Stimulated activated CD4-positive, alpha-beta T cell treated with anti-CD3 and anti-CD28 coated beads, Interleukin-1b, Interleukin-23, amount 100 ng/mL, for 48 hours (primary cell): ENCODE measurements at places on chromosomes 3 and 15.

DNA sequence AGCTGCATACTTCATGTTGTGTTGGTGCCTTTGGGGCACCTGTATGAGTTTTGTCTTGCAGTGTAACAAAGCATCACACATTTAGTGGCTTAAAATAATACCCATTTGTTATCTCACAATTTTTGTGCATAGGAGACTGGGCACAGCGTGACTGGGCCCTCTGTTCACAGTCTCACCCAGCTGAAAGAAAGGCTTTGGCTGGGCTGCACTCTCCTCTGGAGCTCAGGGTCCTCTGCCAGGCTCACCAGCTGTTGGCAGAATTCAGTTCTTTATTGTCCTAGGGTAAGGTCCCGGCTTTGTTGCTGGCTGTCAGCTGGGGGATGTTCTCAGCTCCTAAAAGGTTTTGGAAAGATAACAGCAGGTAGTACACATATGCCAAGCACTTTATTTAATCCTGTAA, 263.3 kb downstream of the CLSTN2 start:
- no peak for DNase-seq

GRCh38 chr3:108178676-108179075, 43.5 kb downstream of the IFT57 start:
- DNase-seq = no peak

DNA sequence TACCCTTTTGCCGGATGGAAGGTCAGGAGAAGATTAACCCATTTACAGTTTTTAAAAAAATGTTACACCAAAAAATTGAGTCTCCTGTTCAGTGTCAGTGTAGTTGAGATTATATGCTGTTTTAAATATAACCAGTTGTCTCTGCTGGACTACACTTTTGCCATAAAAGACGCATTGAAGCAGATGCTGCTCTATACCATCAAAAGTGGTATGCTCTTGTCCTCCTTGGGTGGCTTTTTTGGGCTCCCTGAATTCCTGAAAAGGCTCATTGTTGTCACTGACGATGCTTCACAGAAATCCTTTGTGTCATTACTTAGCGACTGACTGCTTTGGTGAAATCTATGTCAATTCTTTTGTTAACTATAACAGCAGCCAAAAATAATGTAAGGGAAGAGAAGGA, 133.9 kb upstream of the SKOR1 start:
- no peak for DNase-seq

- DNase-seq = no peak
Measured at GRCh38 chr3:17743658-17743995, 1.2 kb upstream of the TBC1D5 start.

DNA sequence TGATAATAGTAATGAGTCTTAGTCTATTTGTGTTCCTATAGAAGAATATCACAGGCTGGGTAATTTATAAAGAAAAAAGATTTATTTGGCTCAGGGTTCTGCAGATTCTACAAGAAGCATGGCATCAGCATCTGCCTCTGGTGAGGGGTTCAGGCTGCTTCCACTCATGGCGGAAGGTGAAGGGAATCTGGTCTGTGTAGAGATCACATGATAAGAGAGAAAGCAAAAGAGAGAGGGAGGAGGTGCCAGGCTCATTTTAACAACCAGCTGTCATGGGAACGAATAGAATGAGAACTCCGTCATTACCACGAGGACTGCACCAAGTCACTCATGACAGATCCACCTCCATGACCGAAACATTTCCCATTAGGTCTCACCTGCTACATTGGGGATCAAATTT, 664.0 kb upstream of the SGO1 start:
- DNase-seq = no peak

GRCh38 chr3:9248522-9249271, 749 bp downstream of the SRGAP3 start:
- no peak for DNase-seq

DNA sequence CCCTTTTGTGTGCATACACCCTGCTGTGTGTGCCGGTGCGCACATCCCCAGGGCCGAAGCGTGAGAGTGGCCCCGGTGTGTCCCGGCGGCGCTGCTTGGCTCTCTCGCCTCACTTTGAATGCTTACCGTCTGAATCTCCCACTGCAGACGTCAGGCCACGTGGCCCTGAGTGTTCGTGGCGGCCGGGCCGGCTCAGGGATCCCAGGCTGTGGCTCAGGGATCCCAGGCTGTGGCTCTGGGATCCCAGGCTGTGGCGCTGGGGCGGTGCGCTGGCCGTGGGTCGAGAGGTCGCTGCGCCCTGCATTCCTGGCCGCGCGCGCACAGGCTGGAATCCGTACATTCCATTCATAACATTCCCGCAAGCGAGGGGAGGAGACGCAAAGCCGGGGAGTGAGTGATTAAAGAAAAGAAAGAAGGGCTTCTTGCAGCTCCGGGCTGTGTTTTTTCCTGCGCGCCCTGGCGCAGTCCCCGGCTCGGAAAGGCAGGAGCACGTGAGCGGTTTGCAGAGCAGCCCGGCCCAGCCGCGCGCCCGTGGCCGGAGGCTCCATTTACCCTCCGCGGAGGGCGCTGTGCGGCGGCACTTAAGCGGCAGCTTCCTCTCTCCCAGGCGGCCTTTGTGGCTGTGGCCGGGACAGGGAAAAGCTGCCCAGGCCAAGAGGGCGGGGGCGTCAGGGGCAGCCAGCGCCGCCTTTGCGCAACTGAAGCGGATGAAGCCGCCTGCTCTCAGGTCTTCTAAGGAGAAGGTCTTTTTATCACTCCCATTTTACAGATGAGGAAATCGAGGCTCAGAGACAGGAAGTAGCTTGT, 87.0 kb upstream of the ALDH1L1 start:
- no peak for DNase-seq

- DNase-seq = no peak
Measured at GRCh38 chr3:189365609-189366564, 194.1 kb downstream of the TPRG1 start.

GRCh38 chr15:40234783-40235182, 4.1 kb upstream of the PAK6 start:
- no peak for DNase-seq

GRCh38 chr3:12351145-12351544, 62.3 kb downstream of the PPARG start:
- DNase-seq = no peak

DNA sequence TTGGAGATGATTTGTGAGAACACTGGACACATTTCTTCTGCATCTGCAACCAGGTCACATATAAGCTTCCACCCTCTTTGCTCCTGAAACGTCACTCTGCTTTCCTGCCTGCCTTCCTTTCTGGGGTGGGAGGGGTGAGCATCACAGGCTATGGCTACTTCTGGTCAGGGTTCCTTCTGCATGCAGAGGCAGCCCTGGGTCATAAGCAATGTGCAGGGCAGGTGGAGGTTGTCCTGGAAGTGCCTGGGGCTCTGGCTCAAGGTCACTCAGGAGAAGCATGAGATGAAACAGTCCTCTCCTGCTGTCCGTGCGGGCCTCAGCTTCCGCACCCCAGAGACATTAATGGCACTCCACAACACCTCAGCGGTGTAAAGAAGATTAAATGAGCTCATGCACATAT, 15.1 kb downstream of the SLC6A20 start:
- DNase-seq = no peak

DNA sequence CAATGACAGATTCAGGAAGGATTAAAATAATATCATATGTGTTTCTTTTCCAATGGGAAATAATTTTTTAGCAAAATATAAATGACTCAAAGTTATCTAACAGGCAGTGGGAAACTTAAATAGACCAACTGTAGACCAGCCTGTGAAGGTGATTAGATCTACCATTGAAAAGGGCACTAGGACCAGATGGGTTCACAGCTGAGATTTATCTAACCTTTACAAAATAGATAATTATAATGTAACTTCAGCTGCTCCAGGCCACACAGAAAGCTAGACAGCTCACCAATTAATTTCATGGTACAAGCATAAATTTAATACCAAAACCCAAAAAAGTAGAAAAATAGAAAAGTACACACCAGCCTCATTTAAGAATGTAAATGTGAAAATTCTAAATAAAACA, 240.4 kb upstream of the MRPL3 start:
- DNase-seq = no peak

- no peak for DNase-seq
Measured at GRCh38 chr3:197880491-197881269, 69.3 kb upstream of the RPL35A start.

- DNase-seq = no peak
Measured at GRCh38 chr3:99633887-99634558, 4.4 kb upstream of the COL8A1 start.

GRCh38 chr3:27221264-27221932, 147.8 kb downstream of the NEK10 start:
- no peak for DNase-seq

DNA sequence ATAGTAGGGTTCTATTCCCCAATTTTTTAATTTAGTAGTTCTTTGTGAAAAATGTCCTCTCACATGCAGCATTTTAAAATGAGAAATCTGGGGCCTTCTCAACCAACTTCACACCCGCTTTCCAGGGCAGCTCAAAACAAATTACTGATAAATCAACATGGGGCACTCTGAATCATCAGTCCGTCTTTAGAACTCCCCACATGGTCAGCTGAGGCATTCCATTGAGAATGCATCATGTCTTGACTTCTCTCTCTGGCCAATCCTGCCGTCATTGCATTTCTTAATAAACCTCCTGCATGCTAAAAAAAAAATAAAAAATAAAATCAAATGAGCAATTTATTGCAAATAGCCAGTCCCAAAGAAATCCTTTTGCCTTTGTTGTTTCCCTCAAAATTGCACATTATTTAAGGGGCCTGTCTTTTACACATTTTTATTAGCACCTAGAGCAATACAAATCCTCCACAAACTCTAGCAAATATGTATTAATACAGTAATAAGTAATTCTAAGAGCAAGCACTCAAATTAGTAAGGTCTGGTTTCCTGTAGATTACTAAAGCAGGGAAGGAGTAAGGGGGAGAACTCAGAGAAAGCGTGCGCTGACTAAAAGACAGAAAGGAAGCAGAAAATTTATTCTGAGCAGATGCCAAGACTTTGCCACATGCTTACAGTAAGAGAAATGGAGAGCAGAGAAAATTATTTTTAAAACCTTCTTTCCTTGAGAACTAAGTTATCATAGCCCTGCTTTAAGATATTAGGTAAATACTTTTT, 175.7 kb downstream of the TNIK start:
- DNase-seq = peak; percentile 10

- DNase-seq = no peak
Measured at GRCh38 chr3:45127130-45127822, 18.9 kb downstream of the CDCP1 start.

- no peak for DNase-seq
Measured at GRCh38 chr15:47246317-47246716, 471.0 kb upstream of the SEMA6D start.

DNA sequence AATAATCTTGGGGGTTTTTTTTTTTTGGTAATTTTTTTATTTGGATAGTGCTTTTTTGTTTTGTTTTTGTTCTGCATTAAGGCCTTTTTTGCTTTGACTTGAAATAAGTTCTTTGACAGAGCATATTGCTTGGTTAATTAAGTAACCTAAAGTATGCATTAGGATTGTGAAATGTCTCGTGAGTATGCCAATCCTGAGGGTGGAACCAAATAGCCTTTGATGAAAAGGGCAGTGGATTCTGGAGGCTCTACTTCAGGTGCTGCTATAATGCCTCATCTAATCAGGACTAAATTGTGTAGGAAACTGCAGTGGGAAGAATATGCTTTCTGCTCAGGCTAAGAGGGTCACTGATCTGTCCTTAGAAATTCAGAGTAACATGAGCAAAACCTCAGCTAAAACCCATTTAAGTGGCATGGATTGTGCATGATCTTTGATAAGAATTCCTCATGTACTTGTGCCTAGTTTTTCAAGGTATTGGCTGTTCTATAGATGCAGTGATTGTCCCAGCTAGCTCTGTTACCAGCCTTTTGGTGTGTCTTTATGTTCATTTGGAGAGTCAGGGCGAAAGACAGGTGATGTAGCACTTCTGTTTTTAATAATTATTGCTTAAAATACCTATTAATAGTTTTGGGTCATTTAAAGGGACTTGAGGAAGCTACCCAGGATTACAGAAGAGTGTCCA, 15.4 kb downstream of the CDV3 start:
- no peak for DNase-seq

DNA sequence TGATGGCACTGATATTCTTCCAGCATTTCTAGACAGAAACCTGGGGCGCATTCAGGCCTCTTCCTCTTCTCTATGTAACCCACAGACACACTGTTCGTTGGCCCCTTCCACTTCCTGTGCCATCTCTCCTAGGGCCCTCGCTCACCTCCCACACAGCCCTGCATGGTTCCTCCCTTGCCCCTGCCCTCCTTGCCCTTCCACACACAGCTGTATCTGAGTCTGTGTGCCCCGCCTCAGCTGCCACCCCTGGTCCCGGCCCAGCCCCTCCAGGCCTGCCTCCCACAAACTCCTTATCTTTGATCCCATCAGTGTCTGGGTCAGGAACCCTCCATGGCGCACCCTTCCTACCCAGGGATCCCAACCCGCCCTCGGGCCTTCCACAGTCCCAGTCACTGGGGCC, 37.9 kb downstream of the RAB6B start:
- DNase-seq = no peak

GRCh38 chr15:79475306-79475705, 43.2 kb downstream of the MINAR1 start:
- no peak for DNase-seq

DNA sequence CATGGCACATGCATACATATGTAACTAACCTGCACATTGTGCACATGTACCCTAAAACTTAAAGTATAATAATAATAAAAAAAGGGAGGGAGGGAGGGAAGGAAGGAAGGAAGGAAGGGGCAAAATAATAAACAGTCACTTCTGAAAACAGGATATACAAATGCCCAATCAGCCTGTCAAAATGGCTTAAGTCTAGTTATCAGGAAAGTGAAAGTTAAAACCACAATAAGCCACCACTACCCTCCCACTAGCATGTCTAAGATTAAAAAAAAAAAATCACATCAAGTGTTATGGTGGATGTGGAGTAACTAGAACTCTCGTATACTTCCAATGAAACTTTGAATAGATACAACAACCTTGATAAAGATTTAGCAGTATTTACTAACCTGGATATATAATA, 145.6 kb upstream of the GMNC start:
- DNase-seq = no peak
